ENCODE measurements at places on chromosomes 2 and 18. TPM values are rescaled to one million over a fixed set of nuclear protein-coding genes. Genes with fewer than 3 reads are reported as not detected.

HNMT gene
- total RNA-seq, result 52.2 TPM

IL37 gene
- total RNA-seq, result not detected

RPRM gene
- 1.5 TPM for total RNA-seq

DAPL1 gene
- not detected for total RNA-seq

SERPINB13 gene
- total RNA-seq, result not detected

GKN1 gene
- not detected for total RNA-seq

EML6 gene
- 8.5 TPM for total RNA-seq

RAB1A gene
- 91.7 TPM for total RNA-seq

DNA sequence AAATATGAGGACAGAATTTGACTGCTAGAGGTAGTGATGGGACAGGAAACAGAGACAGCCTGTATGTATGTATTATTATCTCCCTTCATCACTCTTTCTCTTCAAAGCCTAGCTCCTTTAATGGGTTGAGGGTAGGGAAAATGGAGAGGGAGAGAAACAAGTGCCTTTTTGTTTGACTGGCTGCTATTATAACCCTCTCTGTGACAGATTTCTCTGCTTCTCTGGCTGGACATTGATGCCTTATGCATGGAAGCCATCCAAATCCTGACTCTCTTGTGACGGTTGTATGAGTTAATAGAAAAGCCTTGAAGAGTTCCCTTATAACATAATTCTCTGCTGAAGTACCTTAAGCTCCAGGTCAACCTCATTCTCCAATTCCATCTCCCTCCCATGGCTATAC is 118.5 kb upstream of the COL5A2 start:
- no peak for DNase-seq

Measured in spleen (tissue), 13 donors.